ENCODE measurements at places on chromosomes 12 and 14. TPM values are rescaled to one million over a fixed set of nuclear protein-coding genes. Genes with fewer than 3 reads are reported as not detected.

FGD6 gene
- 0.16 TPM for polyA plus RNA-seq

ALDH1L2 gene
- not detected for polyA plus RNA-seq

GRCh38 chr14:57122129-57122528, 146.6 kb downstream of the EXOC5 start:
- H3K36me3 ChIP-seq: no peaks in the 10 kb centered on the region
- no peak overlapping the region for H3K4me3 ChIP-seq
- H3K27me3 ChIP-seq: no peaks in the 10 kb centered on the region
- H3K4me1 ChIP-seq: no peaks in the 10 kb centered on the region
- DNase-seq: no peak
- no peak overlapping the region for H3K27ac ChIP-seq

RPS6KA5 gene
- 28.8 TPM for polyA plus RNA-seq

FSCB gene
- not detected for polyA plus RNA-seq

BEGAIN gene
- polyA plus RNA-seq: 1.8 TPM

GRCh38 chr14:103072595-103073366, 11.2 kb upstream of the LBHD2 start:
- no peak overlapping the region for H3K4me3 ChIP-seq
- no peak overlapping the region for H3K27ac ChIP-seq
- H3K27me3 ChIP-seq: no peaks in the 10 kb centered on the region
- DNase-seq: no peak

DNA sequence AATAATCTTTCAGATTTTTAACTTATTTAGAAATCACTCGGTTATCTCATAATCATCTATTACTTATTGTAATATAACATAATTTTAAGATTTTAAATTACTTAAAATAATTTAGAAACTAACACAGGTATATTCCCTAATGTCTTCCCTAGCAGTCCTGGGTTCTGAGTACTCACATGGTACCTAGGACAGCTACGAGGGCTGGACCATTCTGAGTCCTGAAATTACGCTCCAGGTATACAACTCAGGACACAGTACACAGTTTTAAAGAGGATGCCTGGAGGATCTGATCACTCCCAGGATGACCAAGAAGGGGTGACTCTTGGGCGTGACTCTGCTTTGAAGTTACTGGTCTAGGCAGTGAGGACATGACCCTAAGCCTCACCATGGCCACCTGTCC, 9.1 kb upstream of the RASSF8 start:
- H3K27me3 ChIP-seq: no peaks in the 10 kb centered on the region
- no peak overlapping the region for H3K4me3 ChIP-seq
- H3K36me3 ChIP-seq: no peaks in the 10 kb centered on the region
- no peaks in the 10 kb centered on the region for H3K4me1 ChIP-seq

INHBC gene
- not detected for polyA plus RNA-seq

GRCh38 chr14:93304771-93305170, 28.1 kb downstream of the BTBD7 start:
- no peak overlapping the region for H3K27ac ChIP-seq
- no peak for DNase-seq
- peaks cover 15% of the 10 kb centered on the region for H3K4me1 ChIP-seq
- no peaks in the 10 kb centered on the region for H3K27me3 ChIP-seq
- no peaks in the 10 kb centered on the region for H3K36me3 ChIP-seq

GPR135 gene
- polyA plus RNA-seq: 0.45 TPM

PRH2 gene
- not detected for polyA plus RNA-seq

DNA sequence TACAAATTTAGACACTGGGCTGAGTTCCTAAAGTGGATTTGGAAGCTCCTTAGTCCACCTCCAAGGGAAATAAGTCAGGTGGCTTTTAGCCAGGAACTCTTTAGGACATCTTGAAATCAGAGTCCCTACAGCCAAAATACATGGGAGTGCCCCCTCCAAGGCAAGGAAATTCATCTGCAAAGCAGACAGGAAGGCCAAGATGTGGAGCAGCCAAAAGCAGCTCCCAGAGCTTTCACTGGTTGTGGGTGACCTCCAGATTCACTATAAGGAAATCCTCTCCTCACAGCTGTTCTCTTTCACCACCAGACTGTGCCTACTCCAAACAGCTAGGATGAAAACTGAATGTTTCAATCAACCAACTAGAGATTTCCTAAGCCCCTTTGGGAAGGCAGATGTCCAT, 6.6 kb downstream of the TTC9 start:
- H3K4me1 ChIP-seq: peaks cover 88% of the 10 kb centered on the region
- DNase-seq: no peak
- no peaks in the 10 kb centered on the region for H3K27me3 ChIP-seq
- H3K27ac ChIP-seq: no peak overlapping the region

DNA sequence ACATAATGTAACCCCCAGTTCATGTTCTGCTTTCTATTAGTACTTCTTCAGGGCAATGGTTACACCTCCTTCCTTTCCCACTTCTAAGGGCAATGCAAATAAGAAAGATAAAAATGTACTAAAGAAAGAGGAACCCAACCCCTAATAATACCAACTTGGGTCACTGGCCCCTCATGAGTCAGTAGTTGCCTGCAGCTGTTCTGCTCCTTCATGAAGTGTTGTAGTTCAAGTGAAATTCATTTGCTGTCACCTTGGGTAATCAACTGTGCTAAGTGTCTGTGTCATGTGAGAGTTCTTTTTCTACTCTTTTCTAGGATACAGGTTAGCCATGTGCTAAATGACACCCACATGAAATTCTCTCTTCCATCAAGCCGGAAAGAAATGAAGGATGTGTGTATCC, 91.8 kb downstream of the PLXNC1 start:
- DNase-seq: no peak
- no peak overlapping the region for H3K27ac ChIP-seq
- H3K27me3 ChIP-seq: no peaks in the 10 kb centered on the region
- H3K4me1 ChIP-seq: peaks cover 14% of the 10 kb centered on the region

DNA sequence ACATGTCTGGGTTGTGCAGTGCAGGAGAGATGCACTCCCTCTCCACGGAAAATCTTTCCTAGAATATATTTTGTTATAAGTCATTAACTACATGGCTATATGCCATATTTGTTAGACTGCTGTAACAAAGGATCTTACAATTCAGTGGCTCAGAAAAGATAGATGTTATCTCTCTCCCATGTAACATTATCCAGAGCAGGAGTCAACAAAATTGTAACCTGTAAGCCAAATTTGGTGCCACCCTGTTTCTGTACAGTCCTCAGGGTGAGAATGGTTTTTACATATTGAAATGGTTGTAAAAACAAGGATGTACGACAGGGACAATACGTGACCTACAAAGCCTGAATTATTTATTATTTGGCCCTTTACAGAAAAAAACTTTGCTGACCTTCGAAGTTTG, 155.5 kb downstream of the KIF21A start:
- H3K4me1 ChIP-seq: no peaks in the 10 kb centered on the region
- H3K4me3 ChIP-seq: no peak overlapping the region
- H3K36me3 ChIP-seq: no peaks in the 10 kb centered on the region
- no peak overlapping the region for H3K27ac ChIP-seq

HPD gene
- not detected for polyA plus RNA-seq

- no peak overlapping the region for H3K27ac ChIP-seq
- H3K27me3 ChIP-seq: no peaks in the 10 kb centered on the region
- H3K36me3 ChIP-seq: no peaks in the 10 kb centered on the region
- H3K4me1 ChIP-seq: no peaks in the 10 kb centered on the region
Observed at GRCh38 chr12:63889721-63890509, 45.4 kb downstream of the SRGAP1 start.

- H3K36me3 ChIP-seq: no peaks in the 10 kb centered on the region
- no peak overlapping the region for H3K4me3 ChIP-seq
- no peaks in the 10 kb centered on the region for H3K4me1 ChIP-seq
- H3K27me3 ChIP-seq: no peaks in the 10 kb centered on the region
Observed at GRCh38 chr12:115260762-115261675, 577.0 kb upstream of the TBX3 start.

FBLN5 gene
- 23.7 TPM for polyA plus RNA-seq

PEX5 gene
- polyA plus RNA-seq: 15.2 TPM

DNA sequence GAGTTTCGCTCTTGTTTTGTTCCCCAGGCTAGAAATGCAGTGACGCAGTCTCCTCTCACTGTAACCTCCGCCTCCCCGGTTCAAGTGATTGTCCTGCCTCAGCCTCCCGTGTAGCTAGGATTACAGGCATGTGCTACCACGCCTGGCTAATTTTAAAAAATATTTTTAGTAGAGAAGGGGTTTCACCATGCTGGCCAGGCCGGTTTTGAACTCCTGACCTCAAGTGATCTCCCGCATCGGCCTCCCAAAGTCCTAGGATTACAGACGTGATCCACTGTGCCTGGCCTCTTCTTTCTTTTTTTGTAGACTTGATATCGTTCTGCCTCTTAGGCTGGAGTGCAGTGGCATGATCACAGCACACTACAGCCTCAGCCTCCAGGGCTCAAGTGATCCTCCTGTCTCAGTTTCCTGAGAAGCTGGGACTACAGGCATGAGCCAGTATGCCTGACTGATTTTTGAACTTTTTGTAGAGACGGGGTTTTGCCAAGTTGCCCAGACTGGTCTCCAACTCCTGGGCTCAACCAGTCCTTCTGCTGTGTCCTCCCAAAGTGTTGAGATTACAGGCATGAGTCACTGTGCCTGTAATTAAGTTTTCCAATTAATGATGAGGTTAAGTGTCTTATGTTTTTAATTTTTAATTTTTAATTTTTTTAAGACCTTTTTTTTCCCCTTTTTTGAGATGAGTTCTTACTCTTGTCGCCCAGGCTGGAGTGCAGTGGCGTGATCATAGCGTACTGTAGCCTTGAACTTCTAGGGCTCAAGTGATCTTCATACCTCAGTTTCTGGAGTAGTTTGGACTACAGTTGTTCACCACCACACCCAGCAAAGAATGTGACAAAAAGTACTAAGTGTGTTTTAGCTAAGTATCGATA, 10.2 kb downstream of the RCOR1 start:
- no peak overlapping the region for H3K27ac ChIP-seq
- H3K4me1 ChIP-seq: peaks cover 10% of the 10 kb centered on the region
- no peak for DNase-seq

DNA sequence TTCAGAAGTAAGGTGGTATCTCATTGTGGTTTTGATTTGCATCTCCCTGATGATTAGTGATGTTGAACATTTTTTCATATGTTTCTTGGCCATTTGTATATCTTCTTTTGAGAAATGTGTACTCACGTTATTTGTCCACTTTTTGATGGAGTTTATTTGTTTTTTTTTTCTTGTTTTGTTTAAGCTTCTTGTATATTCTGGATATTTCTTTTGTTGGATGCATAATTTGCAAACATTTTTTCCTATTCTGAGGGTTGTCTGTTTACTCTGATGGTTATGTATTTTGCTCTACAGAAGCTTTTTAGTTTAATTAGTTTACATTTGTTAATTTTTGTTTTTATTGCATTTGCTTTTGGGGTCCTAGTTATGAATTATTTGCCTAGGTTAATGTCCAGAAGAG, 927.4 kb upstream of the LRFN5 start:
- no peak overlapping the region for H3K27ac ChIP-seq
- H3K4me3 ChIP-seq: no peak overlapping the region
- no peaks in the 10 kb centered on the region for H3K27me3 ChIP-seq
- no peaks in the 10 kb centered on the region for H3K36me3 ChIP-seq

DNA sequence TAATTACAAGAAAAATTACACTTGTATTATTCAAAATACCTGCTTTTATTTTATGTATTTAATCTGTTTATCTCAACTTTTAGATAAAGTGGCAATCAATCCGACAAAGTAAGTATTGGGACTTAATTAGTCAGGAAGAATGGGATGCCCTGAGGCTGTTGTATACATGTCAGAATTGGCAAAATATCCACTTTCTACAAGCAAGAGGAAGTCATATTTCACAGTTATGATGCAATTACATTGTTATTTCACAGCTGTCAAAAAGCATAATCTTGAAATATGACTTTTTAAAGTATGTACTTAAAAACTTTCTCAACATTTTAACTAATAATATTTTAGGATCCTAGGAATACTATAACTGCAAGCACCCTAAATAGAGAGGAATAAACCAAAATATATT, 357.1 kb upstream of the MGAT4C start:
- H3K4me1 ChIP-seq: no peaks in the 10 kb centered on the region
- no peaks in the 10 kb centered on the region for H3K36me3 ChIP-seq
- no peak overlapping the region for H3K27ac ChIP-seq
- H3K27me3 ChIP-seq: no peaks in the 10 kb centered on the region
- DNase-seq: no peak

DNA sequence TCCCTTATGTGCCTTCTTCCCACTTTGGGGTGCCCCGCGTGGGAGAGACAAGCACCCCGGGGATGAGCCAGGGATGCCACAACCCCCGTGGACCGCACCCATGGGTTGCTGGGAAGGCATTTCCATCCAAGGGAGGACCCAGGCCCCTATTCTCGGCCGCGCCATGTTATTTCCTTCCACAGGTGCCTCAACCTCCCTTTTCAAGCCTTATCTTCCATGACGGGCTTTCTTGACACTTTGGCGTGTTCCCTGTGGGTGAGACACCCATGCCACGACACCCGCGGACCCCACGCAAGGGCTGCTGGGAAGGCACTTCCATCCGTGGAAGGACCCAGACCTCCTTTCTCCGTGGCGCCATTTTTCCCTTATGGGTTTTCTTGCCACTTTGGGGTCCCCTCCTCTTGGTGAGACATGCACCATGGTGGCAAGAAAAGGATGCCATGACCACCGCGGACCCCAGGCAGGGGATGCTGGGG, 269.2 kb downstream of the ALG10 start:
- H3K4me1 ChIP-seq: no peaks in the 10 kb centered on the region
- no peaks in the 10 kb centered on the region for H3K27me3 ChIP-seq
- no peak overlapping the region for H3K4me3 ChIP-seq
- no peak for DNase-seq
- H3K36me3 ChIP-seq: no peaks in the 10 kb centered on the region
